Mesenteric fat pad (tissue), 1 donor: ENCODE measurements at places on chromosomes 2 and 18.
A peak's percentile ranks its signal among the peaks of the same experiment; 100 is the strongest.

- DNase-seq: no peak
Observed at GRCh38 chr2:240886023-240886565, 9.9 kb downstream of the MAB21L4 start.

- DNase-seq: no peak
Observed at GRCh38 chr2:191215666-191216065, 29.5 kb upstream of the MYO1B start.

GRCh38 chr18:46720521-46720920, 36.3 kb downstream of the ST8SIA5 start:
- DNase-seq: no peak

GRCh38 chr2:3193443-3194330, 183.9 kb downstream of the EIPR1 start:
- DNase-seq: no peak

- DNase-seq: peak; percentile 60
Observed at GRCh38 chr18:79912409-79912991, 39.0 kb downstream of the SLC66A2 start.

DNA sequence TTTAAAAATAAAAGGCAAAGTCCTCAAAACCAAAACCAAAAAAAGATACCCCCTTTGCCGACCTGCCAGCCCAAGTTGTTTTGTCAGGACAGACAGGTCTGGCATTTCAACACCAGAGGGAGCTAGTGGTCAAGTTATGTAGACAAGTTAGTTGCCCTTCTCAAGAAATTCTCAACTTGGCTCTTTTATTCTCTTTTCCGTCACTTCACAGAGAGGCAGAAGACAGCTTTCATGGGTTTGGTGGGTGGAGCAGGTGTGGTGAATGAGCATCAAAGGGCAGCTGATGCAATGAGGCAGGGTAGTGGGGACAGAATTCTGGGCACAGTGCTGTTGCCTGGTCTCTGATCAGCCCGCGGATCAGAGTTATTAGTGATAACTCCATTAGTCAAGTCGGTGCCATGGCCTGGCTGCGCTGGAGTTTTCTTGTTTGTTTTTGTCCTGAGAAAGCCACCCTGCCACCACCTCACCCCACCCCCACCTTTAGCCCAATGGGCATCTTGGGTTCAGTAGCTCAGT, 303.7 kb upstream of the EPAS1 start:
- no peak for DNase-seq

GRCh38 chr18:56462276-56462675, 176.1 kb downstream of the TXNL1 start:
- no peak for DNase-seq

DNA sequence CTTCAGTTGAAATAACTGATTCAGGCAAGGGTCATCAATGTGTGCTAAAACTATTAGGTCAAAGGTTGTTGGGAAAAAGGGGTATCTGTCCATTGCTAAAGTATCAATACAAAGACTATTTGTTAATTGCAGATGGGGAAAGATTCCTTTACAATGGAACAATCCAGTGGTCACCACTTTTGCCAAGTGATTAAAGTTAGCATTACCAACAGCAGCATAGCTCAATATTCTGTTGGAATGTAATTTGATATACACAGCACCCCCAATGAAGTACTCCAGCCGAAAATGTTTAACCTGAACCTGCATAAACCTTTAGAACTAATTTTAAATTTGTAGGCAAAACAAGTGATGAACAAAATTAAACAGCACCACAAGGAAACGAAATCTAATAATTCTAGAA, 191.0 kb downstream of the TCF4 start:
- DNase-seq: no peak

DNA sequence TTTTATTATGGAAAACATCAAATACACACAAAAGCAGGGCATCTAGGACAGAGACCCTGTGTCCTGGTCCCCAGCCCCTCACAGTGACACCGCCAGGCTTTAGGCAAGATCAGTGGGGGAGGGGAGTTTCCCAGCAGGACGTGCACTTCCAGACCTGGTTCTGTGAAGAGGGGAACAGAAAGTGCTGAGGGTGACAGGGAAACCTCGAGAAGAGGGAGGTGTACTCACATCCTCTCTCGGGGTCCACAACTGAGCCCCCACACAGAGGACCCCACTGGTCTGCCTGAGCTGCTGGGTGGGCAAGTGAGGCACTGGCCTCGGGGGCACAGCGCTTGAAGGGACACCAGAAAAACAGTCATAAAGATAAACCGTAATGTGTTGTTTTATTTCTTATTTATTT, 4.4 kb upstream of the GPR35 start:
- DNase-seq: no peak

GRCh38 chr2:184504252-184504651, 94.1 kb upstream of the ZNF804A start:
- no peak for DNase-seq

- DNase-seq: no peak
Observed at GRCh38 chr2:55860832-55861231, 62.8 kb downstream of the EFEMP1 start.

DNA sequence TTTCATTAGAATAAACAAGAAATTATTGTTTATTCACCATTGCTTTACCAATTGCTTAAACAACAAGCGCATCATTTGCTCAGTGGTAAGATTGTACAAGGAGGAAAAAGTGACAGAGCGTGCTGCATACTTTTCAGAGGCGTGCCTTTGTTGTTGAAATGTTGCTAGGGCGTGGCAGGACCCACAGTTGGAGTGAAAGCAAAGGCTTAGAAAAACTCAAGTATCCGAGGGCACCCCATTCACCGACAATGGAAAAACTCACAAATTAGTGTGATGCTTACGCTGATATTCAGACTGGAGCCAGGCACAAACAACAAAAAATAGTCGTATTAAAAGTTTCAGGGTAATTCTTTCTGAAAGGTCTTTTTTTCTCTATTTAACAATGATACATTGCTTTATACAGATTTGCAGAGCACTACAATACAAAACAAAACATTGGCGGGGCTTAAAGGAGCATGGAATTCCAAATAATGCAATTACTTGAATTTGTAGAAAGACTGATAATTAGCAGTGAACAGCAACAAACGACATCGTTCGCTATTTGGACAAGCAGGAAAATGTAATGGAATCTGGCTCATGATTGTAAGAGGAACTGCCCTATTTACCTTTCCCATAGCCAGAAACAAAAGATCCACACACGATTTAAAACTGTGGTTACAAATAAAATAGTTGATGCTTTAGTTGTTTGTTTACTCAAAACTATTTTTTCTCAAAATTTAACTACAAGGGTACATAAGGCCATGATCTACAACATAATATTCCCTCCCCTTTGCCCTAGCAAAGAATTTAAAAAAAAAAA, 37.8 kb upstream of the RTTN start:
- no peak for DNase-seq

- DNase-seq: peak; percentile 93
Observed at GRCh38 chr2:197804049-197804757, at the start of gene PLCL1. PLCL1 (plus strand) TSS chr2:197804593.

- DNase-seq: no peak
Observed at GRCh38 chr2:17735864-17736263, 17.7 kb downstream of the SMC6 start.

GRCh38 chr2:55232863-55233657, 572 bp downstream of the RPS27A start:
- no peak for DNase-seq

DNA sequence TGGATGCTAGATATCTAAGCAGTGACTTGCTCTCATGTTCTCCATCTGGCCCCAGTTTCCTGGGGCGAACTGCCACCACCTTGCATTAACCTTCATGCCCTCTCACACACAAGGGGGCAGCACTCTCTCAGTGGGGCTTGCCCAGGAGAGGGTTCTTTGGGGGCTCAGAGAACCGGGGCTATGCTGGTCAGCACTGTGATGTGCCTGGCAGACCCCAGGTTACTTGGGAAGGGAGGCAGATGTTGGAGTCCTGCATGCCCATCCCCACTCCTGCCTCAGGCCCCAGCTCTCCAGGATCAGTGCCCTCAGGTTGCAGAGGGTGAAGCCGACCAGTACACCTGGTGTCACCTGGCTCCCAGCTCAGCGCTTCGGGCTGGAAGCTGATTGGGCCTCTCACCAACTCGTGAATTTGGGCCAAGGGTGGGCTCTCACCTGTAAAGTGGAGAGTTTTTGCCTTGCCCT, 396.2 kb upstream of the HS6ST1 start:
- DNase-seq: no peak

- DNase-seq: peak; percentile 78
Observed at GRCh38 chr2:126877861-126878565, 20.7 kb upstream of the TEX51 start.

- no peak for DNase-seq
Observed at GRCh38 chr2:74536166-74536950, 6.6 kb downstream of the HTRA2 start.
